OCI-LY7 (cell line): ENCODE measurements at places on chromosomes 7 and 10. TPM values are rescaled to one million over a fixed set of nuclear protein-coding genes. Genes with fewer than 3 reads are reported as not detected.

GTF2IRD2 gene
- 14.6 and 17.1 TPM in 2 replicates for total RNA-seq

DNA sequence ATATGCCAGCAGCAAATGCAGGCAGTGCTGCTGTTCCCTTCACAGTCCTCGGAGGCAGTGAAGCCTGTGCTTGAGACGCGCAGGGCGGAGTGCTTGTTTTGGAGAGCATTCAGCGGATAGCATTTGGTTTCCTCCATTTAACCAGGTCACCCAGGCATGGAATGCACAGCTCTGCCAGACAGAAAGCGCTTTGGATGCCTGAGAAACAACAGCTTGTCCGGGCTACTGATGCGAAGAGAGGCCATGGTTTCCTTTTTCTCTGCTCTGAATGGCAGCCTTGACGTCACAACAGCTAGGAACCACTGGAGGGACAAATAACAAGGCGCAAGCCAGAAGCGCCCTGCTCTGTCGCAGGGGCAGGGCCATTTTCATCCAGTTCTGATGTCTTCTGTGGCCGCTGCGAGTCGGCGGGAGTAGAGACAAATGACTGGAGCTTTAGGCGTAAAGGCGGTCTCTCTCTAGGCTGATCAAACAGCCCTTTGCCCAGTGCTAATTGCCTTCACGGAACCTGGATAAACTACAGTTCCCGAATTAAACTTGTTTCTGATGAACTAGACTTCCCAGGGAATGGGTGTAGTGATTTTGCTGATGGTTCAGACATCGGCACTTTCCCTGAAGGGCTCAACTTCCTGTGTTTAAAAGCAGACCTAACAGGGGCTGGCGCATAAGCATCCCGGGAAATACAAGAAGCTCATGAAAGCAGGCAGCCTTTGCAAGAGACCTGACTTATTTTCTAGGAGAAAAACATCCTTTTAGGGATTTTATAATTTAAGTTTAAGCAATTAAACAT is 187.6 kb upstream of the KLF14 start:
- no peak for DNase-seq

EBF3 gene
- total RNA-seq = not detected in 2 replicates

PDE6C gene
- 0.13 TPM in 1 of 2 replicates, not detected in the other for total RNA-seq

DNA sequence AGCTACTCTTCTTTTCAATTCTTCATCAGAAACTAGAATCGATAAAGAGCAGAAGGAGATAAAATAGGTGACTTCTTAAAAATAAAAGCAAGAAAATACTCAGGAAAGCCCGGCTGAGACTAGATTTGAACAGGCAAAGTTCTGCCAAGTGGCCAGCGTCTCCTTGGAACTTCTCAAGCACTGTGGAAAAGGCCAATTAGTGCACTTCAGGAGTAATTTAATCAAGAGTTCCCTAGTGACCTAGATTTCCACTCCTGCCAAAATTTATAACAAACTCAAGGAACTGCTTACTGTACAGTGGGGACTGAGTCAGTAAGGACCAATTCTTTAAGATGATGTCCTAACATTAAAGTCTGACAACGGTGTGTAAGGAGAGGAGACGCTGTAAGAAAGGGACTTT is 57.3 kb downstream of the CHCHD3 start:
- DNase-seq = no peak

GRCh38 chr7:156999958-157000726 is 10.3 kb downstream of the MNX1 start:
- no peak for DNase-seq
